ENCODE measurements at places on chromosomes 4 and X. TPM values are rescaled to one million over a fixed set of nuclear protein-coding genes. Genes with fewer than 3 reads are reported as not detected.
A peak's percentile ranks its signal among the peaks of the same experiment; 100 is the strongest.

GRCh38 chr4:130335417-130336194 is 1239.7 kb downstream of the C4orf33 start:
- no peaks in the 10 kb centered on the region for H3K4me1 ChIP-seq
- no peaks in the 10 kb centered on the region for H3K27me3 ChIP-seq
- no peaks in the 10 kb centered on the region for H3K36me3 ChIP-seq
- no peak overlapping the region for H3K27ac ChIP-seq
- DNase-seq, result no peak
- H3K4me3 ChIP-seq, result no peak overlapping the region

DNA sequence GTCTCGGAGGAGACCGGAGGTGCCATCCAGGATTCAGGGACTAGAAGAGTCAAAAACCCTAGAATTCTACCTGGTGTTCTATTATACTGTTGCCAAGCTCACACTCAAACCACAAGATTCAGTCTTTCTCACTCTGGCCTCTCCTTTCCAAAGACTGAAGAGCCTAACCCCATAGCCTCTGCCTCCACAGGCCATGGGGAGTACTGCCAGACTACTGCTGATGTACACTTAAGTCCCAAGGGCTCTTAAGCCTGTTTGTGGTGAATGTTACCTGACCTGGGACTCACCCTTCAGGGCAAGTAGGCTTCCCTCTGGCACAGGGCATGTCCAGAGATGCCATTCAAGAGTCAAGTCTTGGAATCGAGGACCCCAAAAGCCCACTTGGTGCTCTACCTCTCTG is 58.9 kb upstream of the IRS4 start:
- H3K27me3 ChIP-seq, result peaks cover 13% of the 10 kb centered on the region
- H3K27ac ChIP-seq, result no peak overlapping the region
- no peaks in the 10 kb centered on the region for H3K4me1 ChIP-seq

- no peak overlapping the region for H3K4me3 ChIP-seq
- H3K36me3 ChIP-seq, result peaks cover 3% of the 10 kb centered on the region
- no peak for DNase-seq
- no peak overlapping the region for H3K27ac ChIP-seq
Observed at GRCh38 chr4:78545275-78546246, 6.0 kb upstream of the ANXA3 start.

- no peak overlapping the region for H3K27ac ChIP-seq
- H3K4me1 ChIP-seq, result no peaks in the 10 kb centered on the region
- H3K36me3 ChIP-seq, result no peaks in the 10 kb centered on the region
- no peaks in the 10 kb centered on the region for H3K27me3 ChIP-seq
- no peak overlapping the region for H3K4me3 ChIP-seq
Observed at GRCh38 chr4:24322995-24323394, 261.4 kb downstream of the DHX15 start.

DNA sequence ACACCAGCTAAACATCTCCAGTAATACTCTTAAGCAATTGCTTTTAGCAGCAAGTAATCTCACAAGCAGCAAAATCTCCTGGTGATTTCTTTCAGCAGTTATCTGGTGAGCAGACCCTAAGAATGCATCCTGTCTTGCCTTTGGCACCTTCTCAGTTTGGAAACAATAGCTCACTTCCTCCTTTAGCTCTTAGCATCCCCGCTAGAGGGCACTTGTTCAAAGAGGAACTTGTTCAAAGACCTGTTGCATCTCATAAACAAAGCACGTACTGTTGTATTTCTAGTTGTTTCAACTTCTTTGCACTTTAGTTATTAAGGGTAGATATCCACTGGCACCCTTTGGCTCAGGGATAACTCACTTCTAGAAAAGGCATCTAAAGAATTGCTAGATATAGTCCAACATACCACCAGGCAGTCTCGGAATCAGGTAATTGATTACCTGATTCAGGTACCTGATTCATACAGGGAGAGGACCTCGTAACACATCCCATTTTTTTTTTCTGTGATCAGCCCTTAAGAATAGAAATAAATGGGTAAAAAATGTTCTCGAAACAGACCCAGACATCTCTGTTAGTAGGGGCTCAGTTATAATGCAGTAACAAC is 81.9 kb upstream of the QRFPR start:
- peaks cover 35% of the 10 kb centered on the region for H3K27me3 ChIP-seq
- peak; percentile 36 for DNase-seq
- H3K27ac ChIP-seq, result no peak overlapping the region
- H3K36me3 ChIP-seq, result no peaks in the 10 kb centered on the region

DNA sequence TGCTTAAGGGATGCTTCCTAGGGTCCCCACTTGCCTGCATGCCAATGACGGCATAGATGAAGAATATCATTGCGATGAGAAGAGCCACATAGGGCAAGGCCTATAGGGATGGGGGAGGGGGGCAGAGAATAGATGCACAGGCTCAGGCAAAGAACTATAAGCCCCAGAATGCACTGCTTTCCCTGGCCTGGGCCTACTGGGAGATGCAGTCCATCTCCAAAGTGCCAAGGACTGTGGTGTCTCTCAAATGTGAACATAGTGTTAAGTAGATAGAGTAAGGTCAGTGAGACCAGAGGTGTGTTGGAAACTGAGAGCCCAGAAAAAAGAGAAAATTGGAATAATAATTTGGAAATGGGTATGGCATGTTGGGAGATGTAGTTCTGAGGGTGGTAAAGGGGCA is 12.2 kb upstream of the SYP start:
- no peak for DNase-seq
- H3K4me1 ChIP-seq, result no peaks in the 10 kb centered on the region
- H3K27me3 ChIP-seq, result peaks cover 13% of the 10 kb centered on the region
- no peak overlapping the region for H3K27ac ChIP-seq
- H3K36me3 ChIP-seq, result no peaks in the 10 kb centered on the region

DNA sequence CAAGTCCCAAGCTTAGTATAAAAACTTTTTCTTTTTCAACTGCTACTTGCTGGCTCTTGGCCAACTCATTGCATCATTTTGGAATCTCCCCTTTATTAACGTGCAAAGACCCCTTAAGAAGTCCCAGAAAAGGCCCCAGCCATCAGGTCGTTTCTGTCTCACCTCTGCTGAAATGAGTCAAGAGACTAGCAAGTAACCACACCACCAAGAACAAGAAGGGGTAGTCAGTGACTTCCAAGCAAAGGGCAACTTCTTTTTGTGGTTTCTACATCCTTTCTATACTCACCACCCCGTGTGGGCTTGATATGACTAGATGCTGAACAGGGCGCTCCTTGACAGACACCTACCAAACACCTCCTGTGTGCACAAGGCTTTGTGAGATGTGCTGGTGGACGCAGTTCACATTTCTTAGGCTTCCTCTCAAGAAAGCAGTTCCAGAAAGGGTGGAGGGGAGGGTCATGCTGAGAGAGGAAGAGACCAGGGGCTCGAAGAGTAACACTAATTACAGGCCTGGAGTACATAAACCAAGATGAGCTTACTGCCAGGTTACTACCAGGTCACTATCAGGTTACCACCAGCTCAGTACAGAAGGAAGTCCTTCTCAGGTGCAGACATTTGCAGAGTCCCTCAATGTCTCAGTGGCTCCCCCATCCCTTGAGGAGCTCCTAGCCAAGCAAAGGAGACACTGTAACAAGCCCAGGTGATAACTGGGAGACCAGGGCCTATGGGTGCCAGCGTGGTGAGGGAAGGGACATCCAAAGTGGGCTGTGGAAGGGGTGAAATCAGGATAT is 19.3 kb downstream of the JAKMIP1 start:
- H3K27ac ChIP-seq, result peak overlapping the region; percentile 76
- DNase-seq, result peak; percentile 87
- H3K4me1 ChIP-seq, result peaks cover 57% of the 10 kb centered on the region
- peaks cover 20% of the 10 kb centered on the region for H3K36me3 ChIP-seq

DNA sequence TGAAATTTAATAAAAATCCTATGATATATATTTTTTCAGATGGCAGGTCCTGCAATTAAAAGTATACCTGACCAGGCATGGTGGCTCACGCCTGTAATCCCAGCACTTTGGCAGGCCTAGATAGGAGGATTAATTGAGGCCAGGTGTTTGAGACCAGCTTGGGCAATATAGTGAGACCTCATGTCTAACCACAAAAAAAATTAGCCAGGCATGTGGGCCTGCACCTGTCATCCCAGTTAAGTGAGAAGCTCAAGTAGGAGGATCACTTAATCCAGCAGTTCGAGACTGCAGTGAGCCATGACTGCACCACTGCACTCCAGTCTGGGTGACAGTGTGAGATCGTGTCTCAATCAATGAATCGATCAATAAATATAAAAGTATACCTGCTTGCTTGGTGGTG is 2.5 kb downstream of the OCIAD2 start:
- H3K36me3 ChIP-seq, result peaks cover 11% of the 10 kb centered on the region
- no peaks in the 10 kb centered on the region for H3K27me3 ChIP-seq
- H3K4me1 ChIP-seq, result peaks cover 72% of the 10 kb centered on the region
- no peak for DNase-seq

DNA sequence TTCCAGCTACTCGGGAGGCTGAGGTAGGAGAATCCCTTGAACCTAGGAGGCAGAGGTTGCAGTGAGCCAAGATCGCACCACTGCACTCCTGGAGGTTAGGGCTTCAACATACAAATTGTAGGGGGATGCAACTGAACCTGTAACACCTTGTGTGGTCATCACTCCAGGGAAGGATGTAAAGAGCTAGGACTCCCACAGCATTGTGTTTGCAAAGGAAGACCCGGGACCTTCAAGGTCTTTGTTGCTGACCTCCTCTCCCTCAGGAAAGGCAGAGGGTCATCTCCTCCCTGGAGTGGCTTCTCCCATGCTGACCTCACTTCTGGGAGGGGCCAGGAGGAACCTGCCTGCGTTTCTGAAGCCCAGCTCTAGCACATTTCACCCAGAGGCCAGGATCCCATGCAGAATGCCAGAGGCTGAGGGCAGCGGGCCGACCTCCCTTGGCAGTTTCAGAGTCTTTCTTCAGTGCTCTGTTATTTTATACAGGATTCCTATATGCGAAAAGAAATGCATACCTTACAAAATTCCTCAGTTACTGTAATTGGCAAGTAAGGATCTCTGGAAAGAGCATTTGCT is 80.2 kb downstream of the HTRA3 start:
- H3K4me3 ChIP-seq, result no peak overlapping the region
- H3K27ac ChIP-seq, result no peak overlapping the region
- peaks cover 7% of the 10 kb centered on the region for H3K27me3 ChIP-seq
- H3K4me1 ChIP-seq, result no peaks in the 10 kb centered on the region

GRCh38 chr4:52343595-52343994 is 292.5 kb downstream of the SPATA18 start:
- no peak overlapping the region for H3K4me3 ChIP-seq
- no peak for DNase-seq
- no peaks in the 10 kb centered on the region for H3K36me3 ChIP-seq
- H3K4me1 ChIP-seq, result no peaks in the 10 kb centered on the region
- H3K27me3 ChIP-seq, result peaks cover 6% of the 10 kb centered on the region

DNA sequence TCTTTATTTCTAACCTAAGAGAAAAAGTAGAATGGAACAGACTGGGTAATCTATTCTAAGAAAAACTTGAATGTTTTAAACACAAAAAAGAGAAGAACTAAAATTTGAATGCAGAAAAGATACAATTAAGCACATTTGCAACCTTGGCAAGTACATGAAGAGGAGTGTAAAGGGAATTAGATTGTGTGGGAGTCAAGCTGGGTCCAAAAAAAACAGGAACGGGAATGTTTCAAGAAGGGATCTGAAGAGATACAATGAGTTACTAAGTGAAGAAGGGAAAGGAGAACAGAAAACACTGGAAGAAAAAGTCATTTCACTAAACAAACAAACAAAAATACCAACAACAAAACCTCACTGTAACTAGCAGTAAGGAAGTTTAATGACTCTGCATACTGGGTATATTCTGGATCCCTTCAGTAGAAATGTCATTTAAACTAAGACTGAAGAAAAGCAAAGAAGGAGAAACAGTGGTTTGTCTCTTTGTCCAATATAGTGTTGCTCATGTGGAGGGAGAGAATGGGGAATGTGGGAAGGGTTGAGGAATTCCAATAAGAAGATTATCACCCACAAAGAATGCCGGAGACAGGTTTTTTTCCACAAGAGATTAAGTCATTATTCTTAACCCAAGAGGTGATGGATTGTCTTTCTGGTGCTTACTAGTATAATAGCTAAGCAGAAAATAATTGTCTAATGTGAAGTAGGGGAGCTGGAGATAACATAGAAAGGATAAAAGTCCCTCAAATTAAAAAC is 50.4 kb upstream of the PTPN13 start:
- H3K27ac ChIP-seq, result peak overlapping the region; percentile 38
- peak overlapping the region; percentile 1 for H3K4me3 ChIP-seq
- H3K36me3 ChIP-seq, result peaks cover 5% of the 10 kb centered on the region
- H3K4me1 ChIP-seq, result peaks cover 23% of the 10 kb centered on the region
- no peak for DNase-seq

DNA sequence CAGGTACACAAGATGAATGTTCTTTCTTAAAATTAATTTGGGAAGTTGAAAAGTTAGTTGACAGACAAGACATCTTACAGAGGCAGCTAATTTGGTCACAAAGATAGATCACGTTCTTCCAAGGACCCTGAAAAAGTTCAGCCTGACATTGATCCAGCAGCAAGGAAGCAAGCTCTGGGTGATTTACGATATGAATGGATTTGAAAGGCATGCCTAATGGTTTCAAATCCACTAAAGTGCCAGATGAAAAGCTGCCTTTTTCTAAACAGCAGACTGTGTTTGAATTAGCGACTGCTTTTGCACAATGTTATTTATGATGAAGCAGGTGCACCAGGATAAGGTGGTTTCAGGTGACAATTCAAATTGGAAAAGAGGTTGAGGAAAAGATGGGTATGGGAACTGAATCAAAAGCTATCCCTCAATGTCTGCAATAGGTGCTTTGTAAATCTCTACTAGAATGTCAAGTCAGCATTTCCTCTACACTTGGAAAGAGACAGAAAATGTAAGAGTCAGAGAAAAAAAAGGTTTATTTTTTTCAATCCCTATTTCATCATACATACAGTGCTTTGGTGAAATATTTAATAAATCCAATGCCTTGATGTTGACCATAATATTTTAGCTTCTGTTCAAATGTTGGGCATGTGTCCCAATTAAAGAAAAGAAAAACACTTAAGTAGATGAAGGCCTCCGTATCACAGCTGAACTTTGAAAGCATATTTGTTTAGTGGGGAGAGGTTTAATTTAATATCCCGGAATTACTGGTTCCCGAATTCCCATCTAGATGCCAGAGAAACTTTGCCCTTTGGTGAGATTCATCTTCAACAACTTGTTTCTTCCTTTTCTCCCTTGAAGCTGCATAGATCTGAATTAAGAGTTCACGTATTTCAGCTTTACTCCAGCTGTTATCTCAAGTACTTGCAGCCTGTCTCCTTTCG is 6.0 kb downstream of the RASGEF1B start:
- no peak overlapping the region for H3K4me3 ChIP-seq
- H3K27ac ChIP-seq, result no peak overlapping the region
- H3K36me3 ChIP-seq, result no peaks in the 10 kb centered on the region
- DNase-seq, result no peak
- H3K27me3 ChIP-seq, result no peaks in the 10 kb centered on the region

GRCh38 chrX:68077378-68077777 is 355.9 kb downstream of the OPHN1 start:
- H3K36me3 ChIP-seq, result no peaks in the 10 kb centered on the region
- no peak overlapping the region for H3K4me3 ChIP-seq
- H3K4me1 ChIP-seq, result no peaks in the 10 kb centered on the region
- no peak overlapping the region for H3K27ac ChIP-seq
- DNase-seq, result no peak
- peaks cover 38% of the 10 kb centered on the region for H3K27me3 ChIP-seq

GRCh38 chr4:156981262-156981769 is 9.7 kb upstream of the PDGFC start:
- no peak for DNase-seq
- no peaks in the 10 kb centered on the region for H3K36me3 ChIP-seq
- no peak overlapping the region for H3K4me3 ChIP-seq
- H3K4me1 ChIP-seq, result no peaks in the 10 kb centered on the region
- no peaks in the 10 kb centered on the region for H3K27me3 ChIP-seq

Gene SOD3
- not detected for total RNA-seq

Gene GPR173
- 0.31 TPM for total RNA-seq

Gene ZCCHC12
- total RNA-seq, result not detected

Gene ENPP6
- 0.81 TPM for total RNA-seq

Gene GYG2
- not detected for total RNA-seq

Gene CT83
- not detected for total RNA-seq

Gene APLN
- 0.23 TPM for total RNA-seq
